ENCODE measurements at places on chromosomes 6 and 20. TPM values are rescaled to one million over a fixed set of nuclear protein-coding genes. Genes with fewer than 3 reads are reported as not detected.

Gene CGA
- total RNA-seq, result not detected

Gene ACSS1
- 11.7 TPM for total RNA-seq

Gene C2
- total RNA-seq, result 3.3 TPM

Gene RHAG
- not detected for total RNA-seq

Gene NKX2-2
- not detected for total RNA-seq

Gene BPIFA1
- not detected for total RNA-seq

Gene PI16
- total RNA-seq, result 0.16 TPM

Gene C20orf202
- 0.16 TPM for total RNA-seq

Gene ARG1
- total RNA-seq, result not detected

Gene CRISP3
- total RNA-seq, result not detected

Gene CEP57L1
- total RNA-seq, result 14.7 TPM

Gene C20orf144
- 0.36 TPM for total RNA-seq

Gene KATNA1
- 29.5 TPM for total RNA-seq

Gene MAFB
- total RNA-seq, result 13.8 TPM

Gene MARCKS
- 342 TPM for total RNA-seq

Gene HRH3
- not detected for total RNA-seq

Gene MUCL3
- total RNA-seq, result not detected

Gene PPP1R3G
- 6.2 TPM for total RNA-seq

Gene ANGPT4
- under 0.01 TPM for total RNA-seq

Gene TREML1
- total RNA-seq, result not detected

Gene ADGRB3
- 0.61 TPM for total RNA-seq

Gene SLC17A2
- total RNA-seq, result not detected

Gene PLEKHG1
- total RNA-seq, result 0.81 TPM

Gene EEF1A2
- total RNA-seq, result 0.24 TPM

Gene SSR1
- total RNA-seq, result 127 TPM

Gene MUC21
- not detected for total RNA-seq

Gene NRN1
- total RNA-seq, result 117 TPM

Gene BMP7
- 0.12 TPM for total RNA-seq

Gene GSTA3
- not detected for total RNA-seq

Gene AIF1
- not detected for total RNA-seq

Gene DDO
- 0.16 TPM for total RNA-seq

Gene PRDM1
- total RNA-seq, result 16.2 TPM

Gene OSBPL2
- 46.6 TPM for total RNA-seq

Gene EPHA7
- 0.16 TPM for total RNA-seq

Gene SLC17A1
- total RNA-seq, result not detected

Gene HLA-DQA1
- total RNA-seq, result not detected

Gene CST5
- total RNA-seq, result not detected
